ENCODE measurements at places on chromosomes 7 and 10. TPM values are rescaled to one million over a fixed set of nuclear protein-coding genes. Genes with fewer than 3 reads are reported as not detected.

The CREB5 gene
- total RNA-seq: not detected

The FZD1 gene
- total RNA-seq: 0.08 TPM

The BEND7 gene
- total RNA-seq: not detected

The TRIL gene
- total RNA-seq: 0.10 TPM

The CARD11 gene
- total RNA-seq: 163 TPM

The ANKRD61 gene
- not detected for total RNA-seq

The EPO gene
- total RNA-seq: not detected

DNA sequence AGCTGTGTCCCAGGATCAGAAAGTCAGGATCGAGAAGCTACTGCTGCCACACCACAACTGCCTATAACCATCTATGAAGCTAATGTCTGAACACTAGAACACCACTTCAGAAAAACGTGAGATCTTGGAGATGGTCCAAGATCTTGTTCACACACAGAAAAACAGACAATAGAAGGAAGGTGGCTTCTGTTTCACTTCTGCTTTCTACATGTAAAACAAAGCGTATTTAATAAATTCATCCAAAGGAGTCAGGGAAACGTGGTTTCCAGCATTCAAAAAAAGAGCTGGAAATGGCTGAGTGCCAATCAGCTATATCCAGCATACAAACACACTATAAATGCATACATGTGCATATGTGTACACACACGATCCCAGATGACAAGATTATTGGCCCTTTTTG, 70.2 kb upstream of the CCDC71L start:
- DNase-seq: no peak

GRCh38 chr7:24035366-24036032, 248.5 kb upstream of the NPY start:
- DNase-seq: no peak

DNA sequence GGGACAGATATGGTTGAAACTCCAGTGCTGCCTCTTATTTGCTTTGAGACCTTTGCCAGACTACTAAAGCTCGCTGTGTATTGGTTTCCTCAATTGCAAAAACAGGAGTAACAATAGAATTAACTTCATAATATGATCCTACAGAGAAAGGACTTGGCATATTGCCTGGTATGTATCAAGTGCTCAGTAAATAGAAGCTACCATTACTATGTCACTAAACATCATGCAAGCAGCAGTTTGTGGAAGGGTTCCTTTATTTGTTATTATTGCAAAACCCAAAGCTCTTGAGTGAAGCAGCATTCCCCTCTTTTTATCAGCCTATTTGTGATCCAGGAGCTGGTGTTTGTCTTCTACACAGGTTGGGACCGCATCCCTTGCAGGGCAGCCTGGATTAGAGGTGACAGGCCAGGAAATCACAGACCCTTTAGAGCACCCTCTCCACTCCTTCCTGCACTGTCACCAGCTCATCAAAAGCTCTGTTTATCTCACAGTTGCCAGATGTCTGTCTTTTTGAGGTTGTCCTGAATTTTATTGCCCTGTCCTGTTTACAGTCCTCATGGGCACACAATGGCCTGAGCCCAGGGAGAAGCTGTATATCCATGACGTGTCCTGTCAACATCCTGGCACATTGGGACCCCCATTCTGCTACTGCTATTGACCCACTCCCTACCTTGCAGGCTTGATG, 121.5 kb downstream of the SNX10 start:
- no peak for DNase-seq

GRCh38 chr7:110813986-110814385, 276.9 kb upstream of the LRRN3 start:
- DNase-seq: no peak

GRCh38 chr10:30282221-30282620, 66.9 kb downstream of the MTPAP start:
- no peak for DNase-seq

GRCh38 chr10:82981137-82981723, 1106.2 kb downstream of the NRG3 start:
- DNase-seq: no peak

Measured in activated CD4-positive, alpha-beta memory T cell treated with anti-CD3 and anti-CD28 coated beads, Interleukin-2, amount 10 ng/mL, durations not matched to agents 7 days and 5 days (primary cell).